ENCODE measurements at places on chromosomes 5 and 9. TPM values are rescaled to one million over a fixed set of nuclear protein-coding genes. Genes with fewer than 3 reads are reported as not detected.

DNA sequence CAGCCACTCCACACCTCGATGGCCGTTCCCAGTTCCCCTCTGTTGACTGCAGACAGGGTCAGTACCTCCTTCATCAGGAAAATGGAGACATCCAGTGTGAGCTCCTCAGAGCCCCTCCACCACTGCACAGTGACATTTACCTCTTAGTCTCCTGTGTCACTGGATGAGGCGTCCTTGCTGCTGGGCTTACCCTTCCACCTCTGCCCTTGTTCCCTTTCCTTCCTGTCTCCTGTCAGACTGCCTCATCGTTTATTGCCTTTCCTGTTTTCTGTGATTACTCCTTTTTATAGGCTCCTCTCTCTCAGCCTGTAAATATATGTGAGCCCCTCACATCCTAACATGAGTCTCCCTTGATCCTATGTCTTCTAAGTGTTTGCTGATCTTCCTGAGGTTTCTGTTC is 23.2 kb upstream of the SPTAN1 start:
- DNase-seq = no peak

The TPM2 gene
- 488 TPM for polyA plus RNA-seq

GRCh38 chr5:133859073-133859472 is 109.4 kb downstream of the C5orf15 start:
- no peak for DNase-seq

GRCh38 chr9:77959803-77960202 is 71.8 kb downstream of the GNAQ start:
- no peak for DNase-seq

The TAF1L gene
- not detected for polyA plus RNA-seq

The GABRA6 gene
- not detected for polyA plus RNA-seq

The NTRK2 gene
- not detected for polyA plus RNA-seq

- DNase-seq = no peak
These were observed 88.8 kb upstream of the SAP30L start for GRCh38 chr5:154356958-154357357.

The PCDHB10 gene
- 1.7 TPM for polyA plus RNA-seq

DNA sequence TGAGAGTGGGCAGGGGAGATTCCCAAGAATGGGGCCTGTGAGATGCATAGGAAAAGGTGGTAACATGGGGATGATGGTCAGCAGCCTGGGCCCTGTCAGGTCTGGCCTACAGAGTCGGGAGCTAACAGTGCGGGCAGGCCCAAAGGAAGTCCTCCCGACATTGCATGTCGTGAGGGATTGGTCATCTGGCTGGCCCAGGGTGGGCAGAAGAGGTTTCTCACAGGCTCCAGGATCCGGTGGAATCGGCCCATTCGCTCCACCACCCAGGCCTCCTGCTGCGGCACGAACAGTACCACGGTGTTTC is 514 bp downstream of the STOML2 start:
- peak; percentile 34 for DNase-seq

The CSF1R gene
- not detected for polyA plus RNA-seq

The ADAMTS6 gene
- polyA plus RNA-seq = 0.61 TPM

- DNase-seq = peak; percentile 88
These were observed 18.4 kb downstream of the LSM11 start for GRCh38 chr5:157761690-157762621.

DNA sequence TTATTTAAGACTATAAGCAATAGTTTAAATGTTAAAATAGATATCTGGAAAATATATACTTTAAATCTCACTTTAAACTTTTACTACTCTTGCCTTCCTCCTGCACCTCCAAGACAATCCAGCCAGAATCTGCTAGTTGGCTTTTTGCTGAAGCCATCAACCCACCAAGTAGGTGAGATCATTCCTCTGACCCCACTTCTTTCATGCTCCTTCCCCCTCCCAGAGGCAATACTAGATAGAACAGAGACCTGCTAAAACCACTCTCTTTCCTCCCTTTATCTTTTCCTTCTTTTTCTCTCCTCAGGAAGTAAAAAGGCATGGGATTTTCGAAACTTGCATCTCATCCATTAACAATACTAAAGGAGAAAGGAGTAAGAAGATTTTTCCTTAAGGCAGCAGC is 30.1 kb upstream of the CAMK4 start:
- peak; percentile 30 for DNase-seq

- no peak for DNase-seq
These were observed 105.3 kb downstream of the SIL1 start for GRCh38 chr5:139092741-139093343.

DNA sequence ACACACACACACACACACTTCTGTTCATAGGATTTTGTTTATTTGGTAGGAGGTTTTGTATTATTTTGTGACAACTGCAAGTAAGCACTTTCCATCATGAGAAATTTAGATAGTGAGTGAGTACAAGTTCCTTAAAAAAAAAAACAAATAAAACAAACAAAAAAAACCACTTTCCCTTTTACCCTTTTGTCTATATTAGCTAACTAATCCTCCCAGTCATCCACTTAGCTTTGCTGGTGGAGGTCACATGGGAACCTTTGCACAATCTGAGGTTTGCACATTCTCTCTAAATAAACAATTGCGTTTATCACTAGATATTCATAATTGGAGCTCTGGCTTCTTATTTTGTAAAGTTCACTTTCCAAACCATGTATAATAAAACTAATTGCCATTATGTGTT is 6.8 kb downstream of the ITGA1 start:
- DNase-seq = no peak

- no peak for DNase-seq
These were observed 17.3 kb downstream of the MAMDC2 start for GRCh38 chr9:70060883-70061507.

DNA sequence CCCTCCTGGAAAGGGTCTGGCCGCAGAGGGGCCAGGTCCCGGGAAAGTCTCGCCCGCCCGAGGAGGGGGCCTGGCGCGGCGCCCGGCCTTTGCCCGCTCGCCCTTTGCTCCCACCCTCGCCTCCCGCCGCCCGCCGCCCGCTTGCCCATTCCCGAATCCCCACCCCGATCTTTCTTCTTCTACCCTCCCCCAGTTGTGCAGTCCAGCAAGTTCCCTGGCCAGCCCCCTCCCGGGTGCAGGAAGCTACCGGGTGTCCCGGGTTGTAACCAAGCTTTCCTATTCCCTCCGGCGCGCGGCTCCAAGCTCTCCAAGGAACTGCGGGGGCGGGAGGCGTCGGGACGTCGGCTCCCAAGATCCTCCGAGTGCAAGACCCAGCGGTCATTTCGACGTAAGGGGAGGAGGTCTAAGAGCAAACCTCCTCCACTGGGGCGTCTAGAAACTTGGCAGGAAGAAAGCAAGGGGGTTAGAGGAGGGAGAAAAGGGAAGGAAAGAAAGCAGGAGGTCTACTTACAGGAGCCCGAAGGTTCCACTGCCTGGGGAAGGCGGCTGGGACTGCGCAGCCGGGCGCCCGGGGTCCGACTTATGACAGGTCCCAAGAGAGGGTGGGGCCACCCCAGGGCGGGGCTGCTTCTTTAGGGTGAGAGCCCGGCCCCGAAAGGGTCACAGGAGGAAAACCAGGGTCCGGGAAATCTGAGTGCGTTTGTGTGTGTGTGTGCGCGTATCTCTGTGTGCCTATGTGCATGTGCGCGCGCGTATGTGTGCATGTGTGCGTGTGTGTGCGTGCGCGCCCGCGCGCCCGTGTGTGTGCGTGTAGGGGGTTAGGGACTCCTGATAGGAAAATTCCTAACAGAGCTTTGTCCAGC is at the start of gene PTGR1:
TSS of gene PTGR1 (minus strand) at position 556 of the 863 bp plus-strand sequence. CDS start 2,225 bp downstream, outside the sequence.
- peak; percentile 92 for DNase-seq

DNA sequence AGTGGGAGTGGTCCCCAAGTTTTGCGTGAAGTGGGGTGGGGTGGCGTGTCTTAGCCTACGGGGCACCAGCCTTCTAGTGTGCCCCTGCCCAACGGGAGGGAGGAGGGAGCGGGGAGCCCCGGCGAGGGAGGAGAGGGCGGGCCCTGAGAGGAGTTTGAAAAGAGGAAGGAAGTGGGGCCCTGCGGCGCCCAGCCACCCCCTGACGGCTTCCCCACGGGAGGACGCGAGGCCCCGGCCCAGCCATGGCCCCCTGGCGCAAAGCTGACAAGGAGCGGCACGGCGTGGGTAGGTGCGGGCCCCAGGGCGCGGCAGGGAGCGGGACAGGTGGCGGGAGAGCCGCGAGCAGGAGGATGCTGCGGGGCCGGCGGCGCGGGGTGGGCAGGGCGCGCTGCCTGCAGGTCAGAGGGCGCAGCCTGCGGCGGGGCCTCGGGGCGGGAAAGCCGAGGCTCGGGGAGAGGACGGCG is at the start of gene DOCK2:
TSS of gene DOCK2 (plus strand) at position 191 of the 464 bp plus-strand sequence. CDS start at position 243, 52 bp downstream.
- DNase-seq = peak; percentile 59

The TLE1 gene
- 59.1 TPM for polyA plus RNA-seq

GRCh38 chr5:123279136-123279535 is 144.1 kb downstream of the CEP120 start:
- DNase-seq = no peak

The SPATA6L gene
- polyA plus RNA-seq = 1.9 TPM

DNA sequence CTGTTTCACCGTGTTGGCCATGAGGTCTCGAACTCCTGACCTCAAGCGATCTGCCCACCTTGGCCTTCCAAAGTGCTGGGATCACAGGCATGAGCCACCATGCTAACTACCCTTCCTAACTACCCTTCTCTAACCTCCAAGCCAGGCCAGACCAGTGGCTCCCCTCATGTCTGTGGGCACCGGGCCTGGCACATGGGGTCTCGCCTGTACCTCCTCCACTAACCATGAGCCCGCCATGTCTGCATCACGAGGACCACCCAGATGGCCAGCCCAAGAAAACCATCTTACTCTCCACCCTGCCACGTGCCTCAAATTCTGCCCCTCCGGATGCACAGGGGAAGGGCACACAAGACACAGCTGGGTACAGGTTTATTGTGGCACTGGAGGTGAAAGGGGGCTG is 9.6 kb upstream of the DBN1 start:
- no peak for DNase-seq

GRCh38 chr9:81417299-81417675 is 272.1 kb downstream of the TLE1 start:
- DNase-seq = no peak

- peak; percentile 94 for DNase-seq
These were observed 9.7 kb downstream of the PTGES2 start for GRCh38 chr9:128117613-128118471.

DNA sequence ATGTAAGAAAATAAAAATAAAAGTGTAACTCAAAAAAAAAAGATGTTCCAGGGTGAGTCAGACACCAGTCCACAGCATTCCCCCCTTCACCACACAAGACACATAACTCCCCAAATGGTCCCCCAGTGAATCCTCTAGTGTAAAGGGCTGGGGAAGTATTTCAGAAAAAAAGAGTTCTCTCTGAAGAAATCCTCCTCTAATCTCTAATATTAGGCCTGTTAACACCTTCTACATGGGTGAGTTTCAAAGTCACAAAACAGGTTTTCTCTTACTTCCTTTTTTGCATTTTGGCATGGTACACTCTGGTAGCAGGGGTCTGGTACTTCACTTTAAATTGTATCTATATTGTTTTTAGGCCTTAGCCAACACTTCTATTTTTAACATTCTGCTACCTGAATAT is 28.2 kb downstream of the RNF145 start:
- DNase-seq = no peak

DNA sequence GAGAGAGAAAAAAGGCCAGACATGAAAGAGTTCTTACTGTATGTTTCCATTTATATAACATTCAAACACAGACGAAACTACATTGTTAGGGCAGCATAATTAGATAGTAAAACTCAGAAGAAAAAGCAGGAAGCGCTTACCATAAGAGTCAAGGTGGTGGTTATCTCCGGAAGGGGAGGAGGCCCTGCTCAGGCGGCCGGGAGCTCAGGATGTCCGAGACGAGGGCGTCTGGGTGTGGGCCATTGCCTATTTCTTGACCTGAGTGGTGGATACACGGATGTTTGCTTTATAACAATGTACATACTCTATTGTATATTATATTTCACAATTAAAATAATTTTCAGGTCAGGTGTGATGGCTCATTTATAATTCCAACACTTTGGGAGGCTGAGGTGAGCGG is 80.9 kb upstream of the COL5A1 start:
- no peak for DNase-seq

The CCDC180 gene
- polyA plus RNA-seq = 1.7 TPM

DNA sequence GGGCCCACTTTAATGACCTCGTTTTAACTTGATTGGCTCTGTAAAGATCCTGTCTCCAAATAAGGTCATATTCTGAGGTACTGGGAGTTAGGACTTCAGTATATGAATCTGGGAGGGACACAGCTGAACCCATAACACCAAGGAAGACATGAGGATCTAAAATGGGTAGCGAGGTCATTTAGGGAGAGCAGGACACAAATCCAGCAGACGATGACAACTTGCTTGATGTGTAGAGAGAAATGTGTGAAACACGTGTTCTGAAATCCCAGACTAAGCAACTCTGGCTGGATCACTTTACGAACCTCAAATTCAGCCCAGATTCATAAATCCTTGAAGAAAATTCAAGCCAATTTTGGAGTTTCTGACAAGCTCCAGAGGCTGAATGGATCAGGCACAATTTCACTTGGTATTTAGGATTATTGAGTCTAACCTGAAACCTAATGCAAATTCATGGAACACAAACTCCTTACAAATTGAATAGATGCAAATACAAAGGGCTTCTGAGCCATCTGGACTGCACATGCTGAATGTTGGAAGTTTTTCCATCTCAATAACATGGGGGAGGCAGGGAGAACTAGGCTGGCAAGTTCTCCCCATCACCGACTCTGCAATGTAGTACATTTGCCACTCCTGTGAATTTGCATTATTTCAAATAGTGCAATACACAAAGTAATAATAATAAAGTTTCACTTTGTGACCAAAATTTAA is 74.0 kb upstream of the SLC30A5 start:
- no peak for DNase-seq

GRCh38 chr5:50807661-50808060 is 141.2 kb downstream of the PARP8 start:
- no peak for DNase-seq

- no peak for DNase-seq
These were observed 80.2 kb downstream of the ARRDC3 start for GRCh38 chr5:91302958-91303357.

DNA sequence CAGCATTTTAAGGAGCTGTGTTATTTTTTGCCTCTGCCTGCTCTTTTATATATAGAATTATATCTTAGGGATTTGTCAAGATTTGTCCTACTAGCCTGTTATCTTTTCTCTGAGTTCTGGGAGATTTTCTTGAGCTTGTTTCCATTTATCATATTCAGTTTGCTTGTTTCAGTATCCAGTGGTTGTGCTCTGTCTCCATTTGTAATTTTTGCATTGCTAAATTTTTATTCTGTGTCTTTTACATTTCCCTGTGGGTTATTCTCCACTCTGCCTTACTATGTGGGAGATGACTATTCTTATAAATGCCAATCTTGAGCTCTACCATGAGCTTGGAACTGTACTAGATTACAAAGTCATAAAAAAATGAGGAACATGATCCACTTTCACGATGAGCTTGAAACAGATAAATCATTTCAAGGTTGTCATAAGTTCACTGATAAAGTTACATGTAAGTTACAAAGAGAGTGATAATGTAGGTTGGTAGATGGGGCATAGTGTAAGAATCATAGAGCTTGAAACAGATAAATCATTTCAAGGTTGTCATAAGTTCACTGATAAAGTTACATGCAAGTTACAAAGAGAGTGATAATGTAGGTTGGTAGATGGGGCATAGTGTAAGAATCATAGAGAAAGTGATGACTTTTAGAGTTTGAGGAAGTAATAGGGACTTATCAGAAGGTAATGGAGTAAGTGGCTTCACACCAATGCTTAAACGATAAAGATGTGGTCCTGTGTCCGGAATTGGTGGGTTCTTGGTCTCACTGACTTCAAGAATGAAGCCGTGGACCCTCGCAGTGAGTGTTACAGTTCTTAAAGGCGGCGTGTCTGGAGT is 287.3 kb downstream of the ADGRV1 start:
- DNase-seq = no peak

The CYLC2 gene
- polyA plus RNA-seq = not detected

- DNase-seq = peak; percentile 46
These were observed 323.3 kb downstream of the ASTN2 start for GRCh38 chr9:117091529-117091928.

The SPATA31A6 gene
- not detected for polyA plus RNA-seq

- DNase-seq = no peak
These were observed 146.3 kb downstream of the DMAC1 start for GRCh38 chr9:7653262-7653661.
